ENCODE measurements at places on chromosomes 1 and 21.

DNA sequence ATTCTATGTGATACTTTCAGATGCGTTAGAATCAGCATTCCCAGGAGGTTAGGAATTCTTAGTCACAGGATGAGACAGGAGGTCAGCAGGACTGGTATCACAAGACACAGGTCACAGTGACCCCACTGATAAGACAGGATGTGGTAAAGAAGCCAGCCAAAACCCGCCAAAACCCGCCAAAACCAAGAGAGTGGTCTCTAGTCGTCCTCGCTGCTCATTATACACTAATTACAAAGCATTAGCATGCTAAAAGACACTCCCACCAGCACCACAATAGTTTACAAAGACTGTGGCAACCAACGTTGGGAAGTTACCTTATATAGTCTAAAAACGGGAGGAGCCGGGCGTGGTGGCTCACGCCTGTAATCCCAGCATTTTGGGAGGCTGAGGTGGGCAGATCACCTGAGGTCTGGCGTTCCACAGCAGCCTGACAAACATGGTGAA, 13.9 kb upstream of the ACTA1 start:
- no peak for DNase-seq

- peak; percentile 80 for DNase-seq
Measured at GRCh38 chr1:32878183-32878582, 7.5 kb upstream of the FNDC5 start.

DNA sequence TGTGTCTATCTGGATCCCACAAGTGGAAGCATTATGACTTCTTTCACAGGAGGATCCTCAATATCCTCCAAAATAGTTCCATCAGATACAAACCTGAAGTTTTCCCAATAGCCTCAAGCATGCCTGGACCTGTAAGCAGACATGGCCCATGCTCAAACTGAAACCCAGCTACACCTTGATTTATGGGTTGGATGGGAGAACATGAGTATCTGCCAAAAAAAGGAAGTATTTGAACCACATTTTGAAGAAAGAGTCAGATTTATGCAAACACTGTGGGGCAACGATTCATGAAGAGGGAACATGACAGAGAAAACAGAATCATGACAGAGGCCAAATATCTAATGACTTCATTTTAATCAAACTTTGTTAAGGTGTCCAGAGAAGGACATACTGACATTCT, 351.0 kb upstream of the NFIA start:
- peak; percentile 3 for DNase-seq

- no peak for DNase-seq
Measured at GRCh38 chr1:832136-832535, 91.6 kb upstream of the SAMD11 start.

GRCh38 chr1:175197531-175197930, 5.0 kb upstream of the KIAA0040 start:
- peak; percentile 98 for DNase-seq

- DNase-seq: peak; percentile 61
Measured at GRCh38 chr1:172497230-172497629, 35.7 kb upstream of the SUCO start.

GRCh38 chr21:37871121-37871862, 45.0 kb downstream of the KCNJ6 start:
- DNase-seq: peak; percentile 26

GRCh38 chr1:77847621-77848080, 40.8 kb upstream of the NEXN start:
- no peak for DNase-seq

DNA sequence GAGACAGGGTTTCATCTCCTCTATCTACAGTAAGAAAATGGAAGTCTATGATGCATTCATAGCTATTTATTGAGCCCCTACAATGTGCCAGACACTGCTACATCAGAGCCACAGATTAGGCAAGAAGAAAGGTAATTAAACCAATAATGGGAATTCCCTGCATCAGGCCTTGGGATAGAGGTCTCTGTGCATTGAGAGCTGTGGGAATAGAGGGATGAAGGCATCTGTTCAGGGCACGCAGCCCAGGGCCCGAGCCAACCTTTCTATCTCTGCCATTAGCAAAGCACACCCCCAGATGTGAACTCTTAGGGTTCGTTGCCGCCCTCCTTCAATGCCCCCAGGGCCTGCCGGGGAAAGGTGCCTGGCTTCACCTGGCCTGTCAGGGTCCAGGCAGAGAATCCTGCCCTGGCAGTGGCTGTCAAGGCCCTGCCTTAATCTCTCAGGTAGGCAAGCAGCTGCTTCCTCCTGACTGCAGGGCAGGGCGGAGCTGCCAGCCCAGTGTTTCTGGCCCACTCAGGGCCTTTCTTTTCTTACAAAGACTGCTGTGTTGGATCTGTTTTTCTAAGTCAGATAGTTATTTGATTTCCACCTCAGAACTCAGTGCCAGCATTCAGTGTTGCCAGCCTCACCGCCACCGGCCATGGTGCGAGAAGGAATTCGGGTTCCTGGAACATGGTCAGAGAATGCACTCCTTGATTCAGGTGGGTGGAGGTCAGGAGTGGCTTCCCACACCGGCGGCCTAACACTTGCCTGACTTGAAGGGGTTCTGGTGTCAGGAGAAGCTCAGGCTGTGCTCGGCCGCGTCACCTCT, 76.1 kb downstream of the PGM1 start:
- DNase-seq: no peak

DNA sequence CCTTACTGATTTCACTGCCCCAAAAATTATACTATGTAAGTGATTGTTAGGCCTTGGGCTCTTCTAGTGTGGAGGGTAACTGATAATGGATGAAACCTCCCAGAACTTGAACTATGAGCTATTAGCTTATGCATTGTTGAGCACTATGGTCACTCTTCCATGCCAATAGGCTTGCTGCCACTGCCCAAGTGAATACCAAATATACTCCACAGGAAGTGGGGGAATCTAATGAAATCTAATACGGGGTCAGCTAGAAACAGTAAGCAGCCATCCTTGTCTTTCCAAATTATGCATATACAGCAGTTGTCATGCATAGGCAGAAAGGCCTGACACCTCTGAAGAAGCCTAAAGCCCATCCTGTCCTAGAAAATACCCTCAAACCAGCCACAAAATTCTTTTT, 198.7 kb upstream of the PTBP2 start:
- no peak for DNase-seq

- no peak for DNase-seq
Measured at GRCh38 chr1:195434566-195435203, 1173.6 kb downstream of the KCNT2 start.

GRCh38 chr1:210653771-210654170, 325.1 kb downstream of the HHAT start:
- DNase-seq: peak; percentile 14
